ENCODE measurements at places on chromosomes 11 and 22.

DNA sequence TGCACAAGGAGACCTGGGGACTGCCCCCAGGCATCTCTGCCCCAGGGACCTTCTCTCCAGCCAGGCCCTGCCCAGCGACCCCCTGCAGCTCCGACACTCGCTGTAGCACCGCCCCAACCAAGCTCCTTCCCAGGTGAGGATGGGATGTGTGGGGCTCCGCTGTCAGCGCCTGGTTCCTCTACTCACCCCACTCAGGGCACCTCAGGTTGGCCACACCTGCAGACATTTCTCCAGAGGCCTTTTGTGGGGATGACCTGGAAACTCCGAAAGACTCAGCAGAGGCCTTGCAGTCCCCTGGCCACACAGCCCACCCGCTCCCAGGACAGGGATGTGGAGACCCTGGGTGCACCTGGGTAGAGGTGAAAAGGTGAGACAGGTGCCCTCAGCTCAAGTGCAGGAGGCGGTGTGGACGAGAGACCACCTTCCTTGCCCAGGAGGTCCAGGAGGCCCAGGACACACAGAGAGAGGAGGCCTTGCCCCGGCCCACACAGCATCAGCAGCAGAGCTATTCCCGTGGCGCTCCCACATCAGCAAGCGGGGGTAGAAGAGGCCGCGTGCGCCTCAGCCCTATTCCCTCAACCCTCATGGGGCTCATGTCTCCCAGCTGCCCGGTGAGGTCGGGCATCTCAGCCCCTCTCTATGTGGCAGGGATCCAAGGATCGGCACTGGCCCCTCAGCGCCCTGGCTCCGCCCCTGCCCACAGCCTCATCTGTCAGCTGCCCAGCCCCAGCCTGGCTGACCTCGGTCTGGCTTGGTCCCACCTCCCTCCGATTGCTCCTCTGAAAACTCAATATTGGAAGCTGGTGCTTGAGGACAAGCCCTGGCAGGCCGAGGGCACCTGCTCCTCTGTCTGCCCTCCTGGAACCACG, 20.9 kb downstream of the TRPM5 start:
- DNase-seq = no peak

- DNase-seq = no peak
Observed at GRCh38 chr22:36208162-36208765, 6.7 kb upstream of the APOL4 start.

GRCh38 chr11:34650528-34650927, 29.6 kb downstream of the EHF start:
- peak; percentile 33 for DNase-seq

DNA sequence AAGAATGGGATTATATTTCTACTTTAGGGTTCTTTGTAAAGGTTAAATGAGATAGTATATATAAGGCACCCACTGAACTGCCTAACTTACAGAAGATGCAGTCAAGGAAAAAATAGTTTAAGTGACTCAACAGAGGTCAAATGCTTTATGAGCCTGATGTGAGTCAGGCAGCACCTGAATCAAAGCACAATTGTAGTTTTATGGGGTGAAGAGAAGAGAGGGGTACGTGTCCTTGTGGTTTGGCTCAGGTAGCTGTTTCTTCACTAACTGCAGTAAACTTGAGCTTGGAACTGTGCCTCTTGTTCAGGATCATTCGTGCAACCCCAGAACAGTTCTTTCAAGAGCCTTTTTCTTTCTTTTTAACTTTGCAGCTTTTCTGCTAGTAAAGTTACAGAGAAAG, 125.2 kb upstream of the SPON1 start:
- no peak for DNase-seq

- peak; percentile 66 for DNase-seq
Observed at GRCh38 chr11:27485930-27486773, 13.6 kb upstream of the LGR4 start.

DNA sequence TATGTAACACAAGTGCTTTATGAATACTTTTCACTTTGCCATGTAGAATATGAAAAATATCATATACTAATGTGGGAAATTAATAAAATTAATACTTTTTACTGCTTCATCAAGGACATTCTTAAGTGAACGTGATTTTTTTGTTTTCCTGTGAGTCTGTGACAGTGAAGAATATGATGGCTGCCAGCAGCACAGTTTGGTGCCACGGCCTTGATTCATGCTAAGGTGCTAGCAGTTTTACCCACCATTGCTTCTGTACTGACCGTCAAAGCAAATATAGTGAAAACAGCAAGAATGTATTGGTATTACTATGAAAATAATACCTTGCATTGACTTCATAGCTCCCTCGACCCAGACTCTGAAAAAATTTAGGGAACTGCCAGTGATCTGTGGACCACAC, 79.7 kb downstream of the APOL5 start:
- no peak for DNase-seq

DNA sequence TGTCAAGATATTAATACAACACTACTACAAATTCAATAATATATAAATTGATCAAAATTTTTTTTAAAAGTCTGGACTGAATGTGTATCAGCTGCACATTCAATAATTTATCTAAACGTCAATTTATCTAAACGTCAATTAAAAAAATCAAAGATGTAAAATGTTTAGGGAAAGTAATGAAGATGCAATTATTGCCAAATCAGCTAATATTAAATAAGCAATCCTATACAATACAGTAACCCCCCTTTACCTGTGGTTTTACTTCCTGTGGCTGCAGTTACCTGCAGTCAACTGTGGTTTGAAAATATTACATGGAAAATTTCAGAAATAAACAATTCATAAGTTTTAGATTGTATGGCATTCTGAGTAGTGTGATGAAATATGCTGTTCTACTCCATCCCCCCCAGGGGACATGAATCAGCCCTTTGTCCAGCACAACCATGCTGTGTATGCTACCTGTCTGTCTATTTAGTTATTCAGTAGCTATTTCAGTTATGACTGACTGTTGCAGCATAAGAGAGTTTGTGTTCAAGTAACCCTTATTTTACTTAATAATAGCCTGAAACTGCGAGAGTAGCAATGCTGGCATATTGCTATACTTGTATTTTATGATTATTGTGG, 72.2 kb downstream of the CWF19L2 start:
- peak; percentile 50 for DNase-seq

- no peak for DNase-seq
Observed at GRCh38 chr22:50683086-50683993, 10.7 kb downstream of the SHANK3 start.

GRCh38 chr11:19576054-19576453, 136.6 kb upstream of the NAV2 start:
- DNase-seq = no peak

- no peak for DNase-seq
Observed at GRCh38 chr11:72239849-72240460, 4.0 kb downstream of the PHOX2A start.

DNA sequence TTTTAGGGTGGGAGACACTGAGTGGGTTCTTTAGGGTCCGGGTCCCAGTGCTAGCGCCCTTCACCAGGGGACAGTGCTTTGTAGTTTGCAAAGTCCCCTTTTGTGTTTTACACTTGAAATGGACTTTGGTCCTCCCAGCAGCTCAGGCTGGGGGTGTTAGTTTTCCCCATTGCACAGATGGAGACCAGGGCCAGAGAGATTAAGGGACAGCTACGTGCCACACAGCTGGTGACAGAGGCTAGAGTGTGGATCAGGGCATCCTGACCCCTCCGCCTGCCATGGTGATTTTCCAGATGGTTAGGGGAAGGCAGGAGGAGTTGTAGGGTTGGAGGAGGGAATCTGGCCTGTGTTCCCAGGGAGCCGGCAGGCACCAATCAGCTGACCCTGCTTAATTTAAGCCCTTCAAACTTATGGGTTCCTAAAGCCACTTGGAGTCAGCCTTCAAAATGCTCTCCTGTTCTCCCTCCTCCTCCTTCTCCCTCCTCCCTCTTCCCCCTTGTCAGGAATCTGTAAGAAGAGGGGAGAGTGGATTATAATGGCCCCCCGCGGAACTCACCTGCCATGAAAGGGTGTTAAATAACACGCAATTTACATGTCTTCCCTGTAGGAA, 22.5 kb upstream of the MPPED1 start:
- DNase-seq = no peak

GRCh38 chr11:70618431-70619101, 220.2 kb downstream of the CTTN start:
- no peak for DNase-seq

DNA sequence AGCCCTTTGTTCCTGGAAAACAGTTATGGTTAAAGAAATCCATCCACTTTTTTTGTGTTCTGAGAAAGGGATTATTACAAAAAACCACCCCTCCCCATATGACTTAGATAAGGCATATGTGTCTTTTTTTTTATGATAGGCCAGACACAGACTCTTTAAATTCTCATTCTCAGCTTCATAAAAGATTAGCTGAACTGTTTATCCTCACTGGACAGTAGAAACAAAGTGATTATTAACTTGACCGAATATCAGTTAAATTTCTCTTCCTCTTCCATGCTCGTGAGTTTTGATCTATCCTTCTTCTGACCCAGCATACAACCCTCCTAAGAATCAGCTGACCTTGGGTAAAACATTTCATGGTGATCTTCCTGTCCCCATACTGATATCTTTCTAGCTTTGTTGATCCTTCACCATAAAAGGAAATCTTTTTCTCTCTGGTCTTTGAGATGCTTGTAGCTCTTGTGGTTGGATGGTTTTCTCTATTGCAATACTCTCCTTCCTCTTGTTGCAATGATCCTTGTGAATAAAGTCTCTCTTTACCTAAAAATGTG, 26.2 kb downstream of the OR2AG2 start:
- DNase-seq = no peak

- DNase-seq = peak; percentile 68
Observed at GRCh38 chr22:26367402-26368245, 61.4 kb upstream of the ASPHD2 start.

- DNase-seq = no peak
Observed at GRCh38 chr11:76067099-76067498, 139.2 kb downstream of the WNT11 start.

- DNase-seq = peak; percentile 31
Observed at GRCh38 chr22:46579751-46580449, 40.3 kb upstream of the GRAMD4 start.

DNA sequence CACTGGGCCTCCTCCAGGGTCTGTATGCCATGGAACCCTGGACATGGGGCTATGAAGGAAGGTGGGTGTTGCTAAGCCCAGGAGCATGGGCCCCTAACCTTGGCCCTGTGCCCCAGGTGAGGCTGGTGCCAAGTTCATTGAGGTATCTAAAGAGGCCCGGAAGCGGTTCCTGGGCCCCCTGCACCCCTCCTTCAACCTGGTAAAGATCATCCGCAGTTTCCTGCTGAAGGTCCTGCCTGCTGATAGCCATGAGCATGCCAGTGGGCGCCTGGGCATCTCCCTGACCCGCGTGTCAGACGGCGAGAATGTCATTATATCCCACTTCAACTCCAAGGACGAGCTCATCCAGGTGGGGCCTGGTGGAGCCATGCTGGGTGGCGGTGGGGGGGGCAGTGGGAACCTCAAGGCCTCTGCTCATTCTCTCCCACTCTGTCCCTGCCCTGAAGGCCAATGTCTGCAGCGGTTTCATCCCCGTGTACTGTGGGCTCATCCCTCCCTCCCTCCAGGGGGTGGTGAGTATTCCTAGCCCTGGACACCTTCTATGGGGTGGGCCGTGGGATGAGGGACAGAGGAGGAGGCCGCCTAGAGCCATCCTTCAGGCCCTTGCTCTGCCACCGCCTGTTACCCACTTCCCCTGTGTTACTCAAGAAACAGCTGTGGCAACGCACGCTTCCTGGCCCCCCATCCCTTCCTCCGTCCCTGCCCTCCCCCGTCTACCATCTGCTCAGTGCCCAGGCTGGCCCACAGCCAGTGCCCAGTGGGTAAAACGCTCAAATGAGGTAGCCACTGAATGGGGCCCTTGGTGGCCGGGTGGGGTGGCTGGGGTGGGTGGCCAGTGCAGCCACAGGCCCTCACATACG, 3.0 kb downstream of the PNPLA2 start:
- peak; percentile 73 for DNase-seq

- no peak for DNase-seq
Observed at GRCh38 chr11:117009905-117010605, 88.2 kb downstream of the SIK3 start.

DNA sequence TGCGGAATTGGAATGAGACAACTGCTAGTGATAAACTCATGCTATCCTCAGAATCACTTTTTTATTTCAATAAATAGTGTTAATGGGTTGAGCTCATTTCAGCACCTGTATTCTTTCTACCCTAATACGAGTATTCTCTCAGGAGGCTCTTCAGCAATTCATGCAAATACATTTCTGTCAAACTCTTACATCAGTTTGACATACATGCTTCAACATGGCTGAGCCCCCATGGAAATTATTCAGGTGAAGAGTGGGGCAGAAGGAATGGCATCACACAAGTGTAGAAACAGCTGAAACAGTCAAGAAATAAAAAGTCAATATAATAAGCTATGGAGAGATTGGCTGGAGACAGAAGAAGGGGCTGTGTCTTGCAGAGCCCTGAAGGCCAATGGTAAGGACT, 77.8 kb upstream of the SNX19 start:
- DNase-seq = no peak
